Activated CD4-positive, alpha-beta T cell treated with anti-CD3 and anti-CD28 coated beads for 24 hours (primary cell): ENCODE measurements at places on chromosomes 11 and 22.

DNA sequence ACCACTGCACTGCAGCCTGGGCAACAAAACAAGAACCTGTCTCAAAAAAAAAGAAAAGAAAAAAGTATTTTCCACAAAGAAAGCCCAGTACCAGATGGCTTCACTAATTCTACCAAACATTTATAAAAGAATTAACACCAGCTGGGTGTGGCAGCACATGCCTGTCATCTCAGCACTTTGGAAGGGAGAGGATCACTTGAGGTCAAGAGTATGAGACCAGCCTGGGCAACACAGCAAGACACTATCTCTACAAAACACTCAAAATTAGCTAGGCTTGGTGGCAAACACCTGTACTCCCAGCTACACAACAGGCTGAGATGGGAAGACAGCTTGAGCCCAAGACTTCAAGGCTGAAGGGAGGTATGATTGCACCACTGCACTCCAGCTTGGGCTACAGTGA lies 20.1 kb downstream of the RSF1 start:
- no peak for DNase-seq

GRCh38 chr11:103662880-103663279 lies 373.6 kb upstream of the DDI1 start:
- DNase-seq: no peak

- no peak for DNase-seq
These were observed 636 bp downstream of the PAMR1 start for GRCh38 chr11:35524780-35525179.

- no peak for DNase-seq
These were observed 16.5 kb upstream of the GAL start for GRCh38 chr11:68667511-68668500.

DNA sequence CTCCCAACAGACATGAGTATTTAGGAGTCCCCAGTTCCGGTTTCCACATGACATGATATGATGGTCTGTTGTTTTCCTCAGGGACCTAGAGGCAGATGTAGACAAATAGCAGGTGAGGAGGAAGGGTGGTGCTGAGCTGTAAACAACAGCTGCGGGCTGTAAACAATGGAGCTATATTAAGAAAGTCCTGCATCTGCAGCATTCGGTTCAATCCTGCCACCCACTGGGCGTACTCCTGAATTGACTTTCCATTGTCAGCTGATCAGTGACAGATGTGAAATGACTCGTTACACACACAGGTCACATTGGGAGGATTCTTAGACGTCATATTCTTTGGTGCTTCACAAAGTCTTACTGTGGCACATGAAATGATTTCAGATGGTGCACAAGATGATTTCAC lies 26.8 kb upstream of the RAG1 start:
- DNase-seq: no peak

DNA sequence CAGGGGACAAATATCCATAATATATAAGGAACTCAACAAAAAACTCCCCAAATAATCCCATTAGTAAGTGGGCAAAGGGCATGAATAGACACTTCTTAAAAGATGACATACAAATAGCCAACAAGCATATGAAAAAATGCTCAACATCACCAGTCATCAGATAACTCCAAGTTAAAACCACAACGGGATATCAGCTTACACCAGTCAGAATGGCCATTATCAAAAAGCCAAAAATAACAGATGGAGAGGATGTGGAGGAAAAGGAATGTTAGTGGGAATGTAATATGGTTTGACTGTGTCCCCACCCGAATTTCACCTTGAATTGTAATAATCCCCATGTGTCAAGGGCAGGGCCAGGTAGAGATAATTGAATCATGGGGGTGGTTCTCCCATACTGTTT lies 350.1 kb downstream of the GUCY1A2 start:
- DNase-seq: no peak

- no peak for DNase-seq
These were observed 36.8 kb downstream of the PLEKHA7 start for GRCh38 chr11:16977136-16977993.

GRCh38 chr11:83220260-83220659 lies 26.7 kb downstream of the ANKRD42 start:
- no peak for DNase-seq

DNA sequence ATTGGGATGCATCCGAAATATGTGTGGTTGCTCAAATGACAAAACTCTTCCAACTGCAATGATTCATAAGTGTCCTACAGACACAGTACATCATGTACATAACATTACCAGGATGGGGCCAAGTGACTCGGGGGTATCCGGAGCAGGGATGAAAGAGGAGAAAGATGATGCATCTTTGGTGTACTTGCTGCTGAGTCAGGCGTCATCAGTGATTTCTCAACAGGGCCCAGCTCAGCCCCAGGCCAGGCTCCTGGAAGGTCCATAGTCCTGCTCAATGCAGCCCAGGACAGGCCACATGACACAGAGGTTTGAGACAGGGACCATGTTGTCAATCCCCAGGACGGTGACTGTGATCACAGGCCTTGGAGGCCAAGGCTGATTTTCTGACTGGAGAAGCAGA lies 59.3 kb downstream of the GGTLC2 start:
- no peak for DNase-seq

DNA sequence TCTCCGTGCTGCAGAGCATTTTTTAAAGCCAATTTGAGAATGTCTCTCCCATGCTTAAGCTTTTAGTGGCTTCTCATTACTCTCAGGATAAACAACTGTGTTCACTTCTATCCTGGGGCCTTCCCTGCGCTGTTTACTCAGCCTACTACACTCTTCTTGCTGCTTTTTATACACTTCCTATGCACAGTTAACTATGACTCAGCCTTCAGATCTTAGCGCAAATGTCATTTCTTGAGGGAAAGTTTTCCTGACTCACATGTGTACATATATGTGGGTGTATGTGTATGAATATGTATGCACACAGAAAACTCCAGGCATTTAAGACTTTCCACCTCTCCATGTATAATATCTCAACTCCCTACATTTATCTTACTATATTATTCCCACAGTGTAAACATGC lies 9.8 kb downstream of the THAP12 start:
- peak; percentile 33 for DNase-seq

GRCh38 chr11:18384157-18384641 lies 10.2 kb upstream of the LDHA start:
- DNase-seq: no peak

DNA sequence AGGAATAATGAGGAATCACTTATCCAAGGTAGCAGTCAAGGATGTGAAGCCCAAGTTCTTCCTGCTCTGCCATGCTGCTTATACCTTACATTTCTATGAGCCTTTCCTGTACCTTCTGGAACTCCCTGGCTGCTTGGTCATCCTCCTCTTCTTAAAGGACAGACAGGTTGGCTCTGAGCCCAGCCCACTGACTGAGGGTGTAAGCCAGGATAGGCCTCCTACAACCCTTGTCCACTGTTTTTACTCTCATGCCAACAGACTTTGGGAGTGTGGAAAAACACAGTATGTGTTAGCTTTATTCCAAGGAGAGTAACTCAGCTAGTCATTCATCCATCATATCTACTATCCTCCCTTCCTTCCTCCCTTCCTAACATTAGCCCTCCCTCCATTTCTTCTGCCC lies 47.5 kb downstream of the IRAG1 start:
- no peak for DNase-seq
